Fibroblast of upper back skin (primary cell): ENCODE measurements at places on chromosomes 13 and 19.
A peak's percentile ranks its signal among the peaks of the same experiment; 100 is the strongest.

- DNase-seq = peak; percentile 10
Observed at GRCh38 chr13:99558570-99559180, 57.4 kb downstream of the TM9SF2 start.

DNA sequence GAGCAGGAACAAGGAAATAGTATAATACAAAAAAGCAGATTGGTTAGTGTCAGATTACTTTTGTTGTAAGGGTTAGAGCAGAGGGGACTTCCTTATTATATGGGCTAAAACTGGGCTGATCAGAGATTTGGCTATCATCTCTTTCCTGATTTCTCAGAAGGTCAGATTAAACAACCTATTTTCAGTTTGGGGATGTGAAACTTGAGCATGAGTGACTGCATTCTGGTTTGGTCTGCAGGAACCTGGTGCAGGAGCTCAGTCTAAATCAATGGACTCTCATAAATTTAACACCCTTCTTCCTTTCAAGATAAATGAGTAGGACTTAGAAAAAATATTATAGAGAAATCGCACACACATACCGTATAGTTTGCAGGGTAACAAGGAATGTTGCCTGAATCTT, 12.9 kb upstream of the RFXAP start:
- DNase-seq = no peak

GRCh38 chr19:51461723-51462161, 3.5 kb upstream of the SIGLEC8 start:
- no peak for DNase-seq

GRCh38 chr13:29909081-29909730, 58.8 kb upstream of the UBL3 start:
- DNase-seq = no peak

GRCh38 chr19:6472713-6473112, 8.6 kb downstream of the CRB3 start:
- no peak for DNase-seq

- DNase-seq = no peak
Observed at GRCh38 chr13:33865945-33866344, 48.0 kb downstream of the RFC3 start.

DNA sequence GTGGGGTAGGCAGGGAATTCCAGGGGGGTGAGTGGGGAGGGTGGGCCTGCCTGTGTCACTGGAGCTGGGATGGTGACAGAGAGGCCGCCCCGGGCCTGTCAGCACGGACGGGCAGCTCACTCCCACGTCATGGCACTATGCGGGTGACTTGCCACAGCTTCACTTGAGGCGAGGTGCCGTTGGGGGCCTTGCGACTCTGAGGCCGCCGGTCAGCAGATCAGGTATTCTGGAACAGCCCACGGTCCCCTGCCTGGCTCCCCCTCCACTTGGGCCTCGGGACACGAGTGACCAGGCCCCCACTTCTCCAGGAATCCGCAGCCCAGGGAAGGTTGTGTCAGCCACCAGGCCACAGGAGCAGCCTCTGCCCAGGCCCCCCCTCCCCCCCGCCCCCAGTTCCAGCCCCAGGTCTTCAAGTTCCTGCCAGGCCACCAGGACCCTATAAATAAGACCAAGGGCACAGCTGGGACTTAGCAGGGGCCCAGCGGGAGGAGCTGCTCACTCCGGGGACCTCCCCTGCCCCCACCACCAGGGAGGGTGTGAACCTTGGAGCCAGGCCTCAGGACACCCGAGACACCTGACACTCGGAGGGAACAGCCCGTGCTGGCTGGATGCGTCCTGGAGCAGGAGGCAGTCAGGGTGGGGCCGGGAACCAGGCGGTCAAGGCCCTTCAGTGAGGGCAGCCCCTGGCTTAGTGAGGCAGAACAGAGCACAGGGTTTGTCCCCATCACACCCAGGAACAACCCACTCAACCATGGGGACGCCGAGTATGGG, 2.7 kb upstream of the MIDN start:
- DNase-seq = no peak
